T-cell (primary cell): ENCODE measurements at places on chromosomes 16 and 17.

DNA sequence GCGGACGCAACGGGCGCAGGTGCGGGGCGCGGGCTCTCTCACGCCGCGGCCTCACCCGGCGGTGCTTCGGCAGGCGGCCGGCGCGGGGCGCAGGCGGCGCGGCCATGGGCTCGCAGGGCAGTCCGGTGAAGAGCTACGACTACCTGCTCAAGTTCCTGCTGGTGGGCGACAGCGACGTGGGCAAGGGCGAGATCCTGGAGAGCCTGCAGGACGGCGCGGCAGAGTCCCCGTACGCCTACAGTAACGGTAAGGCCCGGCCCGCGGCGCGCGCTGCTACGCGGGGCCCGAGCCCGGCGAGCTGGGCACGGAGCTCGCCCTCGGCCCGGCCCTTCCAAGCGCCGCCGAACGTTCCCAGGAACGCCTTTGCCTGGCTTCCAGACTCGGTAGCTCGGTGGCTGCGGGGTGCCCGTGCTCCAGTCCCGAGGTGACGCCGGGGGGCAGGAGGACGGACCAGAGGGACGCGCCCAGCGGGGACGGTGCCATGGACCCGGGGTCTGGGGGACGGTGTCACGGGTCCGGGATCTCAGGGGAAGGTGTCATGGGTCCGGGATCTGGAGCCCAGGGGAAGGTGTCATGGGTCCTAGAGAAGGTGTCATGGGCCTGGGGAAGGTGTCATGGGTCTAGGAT, 435 bp downstream of the RAB40C start:
- DNase-seq: no peak

DNA sequence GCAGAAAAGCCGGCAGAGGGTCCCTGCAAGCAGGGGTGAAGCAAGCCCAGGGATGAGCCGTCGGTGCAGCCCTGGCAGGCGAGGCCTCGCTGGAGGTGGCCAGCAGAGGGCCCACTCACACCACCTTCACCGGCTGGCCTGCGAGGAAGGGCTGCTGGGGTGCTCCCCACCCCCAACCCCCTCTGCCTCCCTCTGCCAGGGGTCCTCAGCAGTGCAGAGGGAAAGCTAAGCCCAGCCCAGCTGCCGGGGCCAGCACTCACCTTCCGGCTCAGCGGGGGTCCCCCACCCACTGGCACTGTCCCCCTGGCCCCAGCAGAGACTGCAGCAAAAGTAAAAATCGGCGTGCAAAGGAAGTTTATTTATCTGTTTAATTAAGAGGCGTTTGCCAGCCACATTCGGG, 113.4 kb downstream of the ENGASE start:
- DNase-seq: no peak

DNA sequence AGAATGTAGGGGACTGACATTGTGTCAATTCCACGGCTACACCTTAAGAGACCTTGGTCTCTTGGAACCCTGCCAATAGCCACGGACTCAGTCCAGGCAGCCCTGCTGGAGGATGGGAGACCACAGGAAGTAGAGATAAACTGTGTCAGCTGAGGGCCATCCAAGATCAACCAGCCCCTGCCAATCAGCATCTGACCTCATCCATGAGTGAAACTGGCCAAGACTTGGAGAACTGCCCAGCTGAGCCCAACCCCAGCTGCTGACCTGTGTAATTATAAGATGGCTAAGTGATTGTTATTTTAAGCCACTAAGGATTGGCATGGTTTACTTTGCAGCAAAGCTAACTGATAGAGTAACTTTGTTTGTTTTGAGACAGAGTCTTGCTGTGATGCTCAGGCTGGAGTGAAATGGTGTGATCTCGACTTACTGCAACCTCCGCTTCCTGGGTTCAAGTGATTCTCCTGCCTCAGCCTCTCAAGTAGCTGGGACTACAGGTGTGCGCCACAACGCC, 13.3 kb upstream of the YWHAE start:
- no peak for DNase-seq

DNA sequence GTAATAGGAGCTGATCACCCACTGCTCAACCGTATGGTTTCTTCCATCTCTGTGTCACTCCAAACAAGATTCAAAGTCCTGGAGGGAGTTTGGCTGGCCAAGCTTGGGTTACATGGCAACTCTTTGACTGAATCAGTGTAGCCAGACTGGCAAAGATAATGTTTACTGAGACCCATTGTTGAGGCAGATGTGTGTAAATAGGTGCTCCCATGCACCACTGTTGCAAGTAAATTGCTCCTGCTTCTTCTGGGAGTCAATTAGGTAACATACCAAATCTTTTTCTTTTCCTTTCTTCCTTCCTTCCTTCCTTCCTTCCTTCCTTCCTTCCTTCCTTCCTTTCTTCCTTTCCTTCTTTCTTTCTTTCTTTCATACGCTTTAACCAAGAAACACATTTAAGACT, 86.3 kb upstream of the DHX40 start:
- no peak for DNase-seq

GRCh38 chr17:46178550-46179214, 14.5 kb downstream of the KANSL1 start:
- DNase-seq: no peak

DNA sequence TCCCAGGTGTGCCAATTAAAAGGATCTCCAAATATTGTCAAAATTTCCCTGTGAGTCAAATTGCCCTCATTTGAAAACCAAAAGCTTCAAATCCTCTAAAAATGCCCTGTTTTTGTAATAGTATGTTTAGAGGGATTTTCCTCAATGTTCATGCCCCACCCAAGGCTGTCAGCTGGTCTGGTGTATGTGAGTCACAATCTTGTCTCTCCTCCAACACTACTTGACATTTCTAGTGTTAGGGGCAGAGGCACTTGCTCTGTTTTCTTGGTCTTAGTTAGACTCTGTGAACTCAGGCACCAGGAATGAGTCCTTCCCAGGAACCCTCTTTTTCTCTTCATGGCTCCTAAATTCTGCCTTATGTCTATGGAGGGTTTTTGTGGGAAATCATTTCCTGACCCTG, 634.8 kb downstream of the KCNJ2 start:
- DNase-seq: no peak

DNA sequence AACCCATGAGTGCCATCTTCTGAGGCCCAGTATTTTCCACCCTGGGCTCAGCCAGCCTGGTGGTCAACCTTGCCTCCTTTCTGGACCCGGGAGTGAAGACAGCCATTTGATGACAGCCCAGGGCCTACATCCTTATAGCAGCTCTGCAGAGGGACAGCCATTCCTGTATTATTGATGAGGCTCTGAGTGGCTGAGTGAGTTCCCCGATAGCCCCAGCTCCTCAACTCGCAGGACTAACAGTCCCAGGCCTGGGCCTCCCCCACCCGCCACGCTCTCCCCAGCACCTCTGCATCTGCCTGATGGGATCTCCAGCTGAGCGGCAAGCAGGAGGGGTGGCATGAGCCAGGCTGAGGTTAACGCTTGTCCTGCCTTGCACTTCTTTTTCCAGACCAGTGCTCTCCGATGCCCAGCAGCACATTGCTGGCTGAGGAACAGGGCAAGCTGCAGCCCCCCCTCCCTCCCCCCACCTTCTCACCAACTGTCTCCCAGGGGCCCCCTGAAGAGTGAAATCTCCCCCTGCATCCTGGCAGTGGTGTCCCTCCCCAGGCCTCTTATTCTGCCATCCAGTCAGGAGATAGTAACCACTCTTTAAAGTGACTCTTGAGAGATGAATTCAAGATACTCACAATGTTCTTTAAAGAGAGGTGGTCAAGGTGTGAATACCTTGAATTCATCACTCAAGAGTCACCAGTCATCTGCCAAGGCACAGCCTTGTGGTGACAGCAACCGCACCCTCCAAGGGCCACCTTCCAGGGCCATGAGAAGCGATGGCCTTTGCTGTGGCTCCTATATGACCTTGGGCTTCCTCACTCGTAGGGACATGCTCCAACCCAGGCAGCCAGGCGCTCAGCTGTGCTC, 23.5 kb downstream of the CACNG5 start:
- DNase-seq: no peak

GRCh38 chr16:85729452-85730185, 21.3 kb downstream of the C16orf74 start:
- no peak for DNase-seq

DNA sequence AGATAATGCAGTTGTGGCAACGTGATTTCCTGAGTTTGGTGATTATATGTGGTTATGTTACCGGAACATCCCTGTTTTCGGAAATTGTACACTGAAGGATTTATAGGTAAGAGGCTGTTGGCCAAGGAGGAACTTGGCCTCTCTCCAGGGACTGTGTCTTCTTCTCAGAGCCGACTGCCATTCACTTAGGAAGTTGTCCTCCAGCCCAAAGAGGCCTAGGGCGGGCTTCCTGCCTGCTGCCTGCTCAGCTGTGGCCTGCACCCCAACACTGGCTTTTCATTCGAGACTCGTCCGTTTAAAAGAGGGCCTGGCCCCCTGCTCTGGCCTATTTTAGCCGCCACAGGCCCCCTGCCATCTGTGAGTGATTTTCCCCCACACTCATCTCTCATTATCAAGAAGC, 64.3 kb downstream of the ZDHHC7 start:
- no peak for DNase-seq

DNA sequence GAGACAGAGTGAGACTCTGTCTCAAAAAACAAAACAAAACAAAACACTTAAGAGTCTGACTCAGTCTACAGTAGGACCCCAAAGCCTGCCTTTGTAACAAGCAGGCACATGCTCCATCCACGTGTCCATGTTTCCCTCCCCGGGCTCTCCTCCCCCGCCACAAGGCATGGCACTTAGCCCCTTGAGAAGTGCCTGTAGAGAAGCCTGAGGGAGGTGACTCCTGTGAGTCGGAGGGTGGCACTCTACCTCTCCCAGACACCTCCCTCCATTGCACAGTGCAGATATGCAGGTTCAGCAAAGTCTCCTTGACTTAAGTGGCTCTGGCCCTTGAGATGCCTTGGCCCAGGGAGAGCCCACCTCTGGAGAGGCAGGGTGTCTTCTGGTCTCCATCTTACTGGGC, 6.8 kb downstream of the FHOD1 start:
- no peak for DNase-seq

- DNase-seq: no peak
Observed at GRCh38 chr17:43676471-43676870, 14.7 kb upstream of the MEOX1 start.

- no peak for DNase-seq
Observed at GRCh38 chr17:12821376-12821940, 32.2 kb downstream of the ARHGAP44 start.

- no peak for DNase-seq
Observed at GRCh38 chr17:19380481-19381301, 2.4 kb downstream of the MAPK7 start.

GRCh38 chr16:53899431-53899830, 195.5 kb downstream of the FTO start:
- no peak for DNase-seq

- DNase-seq: no peak
Observed at GRCh38 chr16:87487361-87487924, 5.4 kb downstream of the ZCCHC14 start.

DNA sequence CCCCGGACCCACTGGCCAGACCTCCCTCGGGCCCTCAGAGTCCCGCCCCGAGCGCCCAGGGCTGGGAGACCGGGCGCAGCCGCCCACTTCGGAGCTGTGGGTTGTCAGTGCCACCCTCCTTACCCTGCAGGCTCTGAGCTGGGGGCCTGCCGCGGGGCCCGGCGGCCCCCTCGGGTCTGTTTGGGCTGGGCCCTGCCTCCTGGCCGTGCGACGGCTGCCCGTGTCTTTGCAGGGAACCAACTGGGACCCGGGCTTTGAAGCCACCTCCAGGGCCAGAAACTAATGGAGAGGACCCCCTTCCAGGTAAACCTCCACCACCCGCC, 443 bp downstream of the TEDC2 start:
- no peak for DNase-seq

GRCh38 chr17:2107506-2107905, 52.6 kb downstream of the HIC1 start:
- DNase-seq: no peak

- no peak for DNase-seq
Observed at GRCh38 chr16:78310990-78311561, 211.6 kb downstream of the WWOX start.

- DNase-seq: no peak
Observed at GRCh38 chr17:74474043-74474792, 7.8 kb downstream of the CD300A start.

DNA sequence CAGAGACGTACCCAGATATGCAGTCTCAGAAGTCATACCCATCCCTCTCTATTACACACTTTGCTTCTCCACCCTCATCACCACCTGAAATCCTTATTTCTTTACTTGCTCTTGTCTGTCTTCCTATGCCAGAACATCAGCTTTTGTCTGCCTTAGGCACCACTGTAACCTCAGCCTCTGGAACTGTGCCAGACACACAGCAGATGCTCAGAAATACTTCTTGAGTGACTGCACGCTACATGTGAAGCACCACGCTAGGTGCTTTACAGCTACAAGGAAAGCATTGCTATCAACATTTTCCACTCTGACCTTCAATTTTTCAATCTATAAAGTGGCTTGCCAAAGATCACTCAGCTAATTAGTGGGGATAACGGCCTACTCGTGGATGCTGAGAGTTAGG, 226.8 kb downstream of the CHD9NB start:
- no peak for DNase-seq

DNA sequence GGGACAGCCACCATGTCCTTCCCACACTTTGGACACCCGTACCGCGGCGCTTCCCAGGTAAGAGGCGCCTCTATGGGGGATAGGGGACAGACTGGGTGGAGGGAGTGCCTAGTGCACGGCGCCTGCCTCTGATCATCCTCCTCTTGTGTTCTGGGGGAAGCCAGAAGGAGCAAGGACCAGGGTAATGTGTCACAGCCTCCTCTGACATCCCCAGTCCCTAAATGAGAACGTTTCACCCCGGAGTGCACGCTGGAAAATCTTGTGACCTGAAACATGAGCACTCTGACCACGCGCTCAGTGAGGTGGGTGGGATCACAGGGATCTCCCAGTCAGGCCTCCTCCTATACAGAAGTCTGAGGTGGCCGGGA, 1.1 kb downstream of the IRX6 start:
- no peak for DNase-seq

DNA sequence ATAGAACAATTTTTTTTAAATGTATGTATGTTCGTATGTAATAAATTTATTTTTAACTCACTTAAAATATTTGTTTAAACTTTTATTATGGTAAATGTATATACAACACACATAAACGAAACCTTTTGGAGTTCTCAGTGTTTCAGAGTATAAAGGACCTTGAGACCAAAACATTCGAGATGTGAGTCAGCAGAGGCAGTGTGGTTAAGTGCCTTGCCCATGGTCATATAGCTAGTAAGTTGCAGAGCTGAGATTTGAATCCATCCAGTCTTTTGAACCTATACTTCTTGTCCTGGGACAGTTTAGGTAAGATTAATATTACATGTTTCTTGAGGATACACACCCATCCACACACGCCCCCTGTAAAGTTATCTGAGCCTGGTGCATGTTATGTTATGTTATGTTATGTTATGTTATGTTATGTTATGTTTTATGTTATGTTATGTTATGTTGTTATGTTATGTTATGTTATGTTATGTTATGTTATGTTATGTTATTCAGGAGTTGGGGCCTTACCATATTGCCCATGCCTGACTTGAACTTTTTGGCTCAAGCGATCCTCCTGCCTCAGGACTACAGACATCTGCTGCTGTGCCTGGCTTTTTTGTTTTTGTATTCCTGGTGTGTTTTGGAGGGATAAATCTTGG, 41.8 kb downstream of the TNRC6A start:
- no peak for DNase-seq

- DNase-seq: no peak
Observed at GRCh38 chr16:12899529-12900143, 1.8 kb upstream of the SHISA9 start.
